ENCODE measurements at places on chromosomes 1 and 21. TPM values are rescaled to one million over a fixed set of nuclear protein-coding genes. Genes with fewer than 3 reads are reported as not detected.

Gene PAPPA2
- 2.9 TPM for total RNA-seq

Gene IFFO2
- 8.1 TPM for total RNA-seq

Gene TRAF3IP3
- 0.20 TPM for total RNA-seq

Gene GREM2
- total RNA-seq, result 3.0 TPM

Gene PROK1
- 9.6 TPM for total RNA-seq

Gene FAM167B
- total RNA-seq, result 0.53 TPM

Gene RHOU
- 122 TPM for total RNA-seq

Gene SRM
- total RNA-seq, result 28.6 TPM

Gene UBL4B
- total RNA-seq, result not detected

- H3K4me1 ChIP-seq, result no peaks in the 10 kb centered on the region
- H3K27ac ChIP-seq, result no peak overlapping the region
- no peak for DNase-seq
Observed at GRCh38 chr1:180528868-180529470, 26.6 kb upstream of the ACBD6 start.

GRCh38 chr1:62452951-62453350 lies 16.1 kb downstream of the USP1 start:
- no peak overlapping the region for H3K4me3 ChIP-seq
- H3K36me3 ChIP-seq, result no peaks in the 10 kb centered on the region
- no peak overlapping the region for H3K27ac ChIP-seq
- H3K4me1 ChIP-seq, result no peaks in the 10 kb centered on the region

DNA sequence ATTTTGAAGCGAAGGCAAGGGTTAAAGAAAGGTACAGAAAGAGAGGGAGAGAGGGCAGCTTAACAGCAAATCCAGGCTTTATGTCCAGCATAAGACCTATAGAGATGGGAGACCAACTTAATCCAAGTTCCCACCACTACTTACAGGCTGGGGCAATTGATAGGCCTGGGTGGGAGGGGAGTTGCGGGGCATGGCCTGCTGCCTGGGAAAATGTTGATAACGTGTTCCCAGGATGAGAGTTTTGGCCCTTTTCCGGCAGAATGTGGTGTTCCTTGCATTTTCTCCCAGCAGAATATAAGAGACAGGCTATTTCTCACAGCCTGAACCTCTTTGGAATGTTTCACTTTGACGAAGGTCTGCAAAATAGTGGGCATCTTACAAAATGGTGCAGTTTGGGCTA lies 34.9 kb upstream of the PLA2G5 start:
- H3K27me3 ChIP-seq, result no peaks in the 10 kb centered on the region
- no peak for DNase-seq
- H3K4me1 ChIP-seq, result no peaks in the 10 kb centered on the region
- H3K27ac ChIP-seq, result no peak overlapping the region

GRCh38 chr1:219188331-219188803 lies 14.7 kb downstream of the LYPLAL1 start:
- no peak overlapping the region for H3K4me3 ChIP-seq
- no peak overlapping the region for H3K27ac ChIP-seq
- peaks cover 8% of the 10 kb centered on the region for H3K4me1 ChIP-seq

DNA sequence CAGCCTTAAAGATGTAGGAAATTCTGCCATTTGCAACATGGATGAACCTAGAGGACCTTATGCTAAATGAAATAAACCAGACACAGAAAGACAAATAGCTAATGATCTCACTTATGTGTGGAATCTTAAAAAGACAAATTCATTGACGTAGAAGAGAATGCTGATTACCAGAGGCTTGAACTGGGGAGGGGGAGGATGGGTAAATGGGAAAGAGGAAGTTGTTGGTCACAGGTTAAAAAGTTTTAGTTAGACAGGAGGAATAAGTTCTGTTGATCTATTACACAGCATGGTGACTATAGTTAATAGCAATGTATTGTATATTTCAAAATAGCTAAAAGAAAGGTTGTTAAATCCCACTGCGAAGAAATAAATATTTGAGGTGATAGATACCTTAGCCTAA lies 62.8 kb downstream of the PKN2 start:
- no peaks in the 10 kb centered on the region for H3K4me1 ChIP-seq
- no peak for DNase-seq
- H3K36me3 ChIP-seq, result no peaks in the 10 kb centered on the region
- no peak overlapping the region for H3K4me3 ChIP-seq

- no peaks in the 10 kb centered on the region for H3K36me3 ChIP-seq
- no peak for DNase-seq
- H3K27ac ChIP-seq, result peak overlapping the region; percentile 100
- peaks cover 25% of the 10 kb centered on the region for H3K4me1 ChIP-seq
- no peaks in the 10 kb centered on the region for H3K27me3 ChIP-seq
Observed at GRCh38 chr1:29180497-29181412, 945 bp downstream of the SRSF4 start.

DNA sequence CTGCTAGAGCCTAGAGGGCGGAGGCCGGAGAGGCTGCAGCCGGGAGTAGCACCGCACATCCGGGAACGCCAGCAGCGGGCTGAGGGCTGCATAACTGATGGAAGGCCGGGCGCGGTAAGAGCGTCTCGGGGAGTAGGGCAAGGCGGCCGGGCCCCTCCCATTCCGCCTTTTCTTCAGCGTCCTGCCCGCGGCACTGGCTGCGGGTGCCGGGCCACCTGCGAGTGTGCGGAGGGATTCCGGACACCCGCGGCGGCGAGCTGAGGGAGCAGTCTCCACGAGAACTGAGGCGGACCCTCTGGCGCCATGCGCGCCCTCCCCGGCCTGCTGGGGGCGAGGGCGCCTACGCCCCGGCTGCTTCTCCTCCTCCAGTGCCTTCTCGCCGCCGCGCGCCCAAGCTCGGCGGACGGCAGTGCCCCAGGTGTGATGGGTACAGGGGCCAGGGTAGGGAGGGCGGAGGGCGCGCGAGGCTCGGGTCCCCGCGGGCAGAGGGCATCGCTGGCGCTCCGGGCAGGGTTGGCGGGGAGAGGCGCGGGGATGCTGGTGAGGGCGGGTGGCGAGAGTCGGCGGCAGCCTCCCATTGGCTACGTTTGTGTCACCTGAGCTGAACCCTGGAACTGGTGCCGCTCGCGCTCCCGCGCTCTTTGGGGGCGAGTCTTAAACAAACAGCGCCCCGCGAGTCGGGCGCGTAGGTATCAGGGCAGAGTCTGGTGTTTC lies 334.4 kb downstream of the SRGAP2C start:
- peaks cover 3% of the 10 kb centered on the region for H3K27me3 ChIP-seq
- peaks cover 2% of the 10 kb centered on the region for H3K4me1 ChIP-seq
- H3K27ac ChIP-seq, result no peak overlapping the region
- H3K4me3 ChIP-seq, result peak overlapping the region; percentile 72
- DNase-seq, result peak; percentile 63

DNA sequence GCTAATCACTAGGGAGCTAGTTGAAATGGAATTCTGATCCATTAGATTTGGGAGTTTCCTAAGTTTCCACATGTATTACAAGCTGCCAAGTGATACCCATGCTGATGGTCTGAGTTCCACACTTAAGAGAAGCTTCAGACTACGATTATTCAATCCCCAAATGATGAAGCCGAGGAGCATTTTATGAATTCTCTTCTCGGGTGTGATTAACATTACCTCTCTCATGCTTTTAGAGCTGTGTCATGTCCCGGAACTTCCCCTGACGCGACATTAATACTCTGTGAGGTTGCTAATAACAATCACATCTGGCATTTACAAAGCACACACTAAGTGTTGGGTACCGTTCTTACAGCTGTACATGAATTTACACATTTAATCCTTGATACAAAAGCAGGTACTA lies 63.0 kb downstream of the KCNJ15 start:
- H3K27me3 ChIP-seq, result no peaks in the 10 kb centered on the region
- no peaks in the 10 kb centered on the region for H3K36me3 ChIP-seq
- no peaks in the 10 kb centered on the region for H3K4me1 ChIP-seq
- no peak for DNase-seq
- no peak overlapping the region for H3K4me3 ChIP-seq

GRCh38 chr1:54498383-54499096 lies 49.5 kb upstream of the ACOT11 start:
- H3K4me3 ChIP-seq, result no peak overlapping the region
- H3K27me3 ChIP-seq, result no peaks in the 10 kb centered on the region
- H3K27ac ChIP-seq, result no peak overlapping the region
- no peak for DNase-seq
- H3K4me1 ChIP-seq, result no peaks in the 10 kb centered on the region
- H3K36me3 ChIP-seq, result no peaks in the 10 kb centered on the region

DNA sequence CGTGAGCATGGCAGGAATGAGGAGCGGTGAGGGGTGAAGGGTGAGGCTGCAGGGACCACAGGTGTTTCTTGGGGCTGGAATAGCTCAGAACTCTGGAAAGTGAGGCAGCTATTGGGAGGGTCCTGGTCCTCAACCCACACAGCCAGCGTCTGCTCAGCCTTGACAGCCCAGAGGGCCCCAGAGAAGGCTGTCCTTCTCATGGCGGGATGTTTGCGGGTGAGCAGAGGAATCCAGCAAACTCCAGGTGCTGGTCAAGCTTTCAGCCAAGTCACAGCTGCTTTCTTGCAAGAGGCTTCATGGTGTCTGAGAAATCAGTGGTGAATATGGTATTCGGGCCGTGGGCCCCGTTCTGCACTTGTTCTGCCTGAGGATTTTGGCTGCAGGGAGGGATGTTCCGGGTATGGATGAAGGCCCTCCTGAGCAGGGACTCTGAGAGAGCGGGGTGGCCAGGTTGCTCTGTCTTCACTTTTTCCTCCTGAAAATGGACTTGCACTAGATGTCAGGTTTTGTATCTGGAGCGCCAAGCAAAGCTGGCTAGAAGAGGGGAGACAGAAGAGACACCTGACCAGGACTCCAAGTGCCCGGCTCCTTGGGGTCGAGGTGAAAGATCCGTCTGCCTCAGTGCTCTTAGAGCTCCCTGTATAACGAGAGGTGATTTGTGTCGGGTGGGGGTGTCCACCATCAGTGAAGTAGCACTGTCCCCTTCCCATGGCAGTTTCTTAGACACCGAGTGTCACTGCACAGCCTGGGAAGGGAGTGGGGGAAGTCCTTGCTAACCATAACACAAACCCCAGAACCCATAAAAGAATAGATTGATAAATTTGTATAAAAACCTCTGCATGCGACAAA lies 139.9 kb downstream of the PEX14 start:
- no peaks in the 10 kb centered on the region for H3K27me3 ChIP-seq
- no peaks in the 10 kb centered on the region for H3K36me3 ChIP-seq
- no peak overlapping the region for H3K4me3 ChIP-seq
- no peaks in the 10 kb centered on the region for H3K4me1 ChIP-seq

- no peak overlapping the region for H3K27ac ChIP-seq
- no peaks in the 10 kb centered on the region for H3K36me3 ChIP-seq
- no peak for DNase-seq
- no peak overlapping the region for H3K4me3 ChIP-seq
Observed at GRCh38 chr1:229280037-229280828, 9.3 kb downstream of the RAB4A start.

GRCh38 chr1:62084310-62084890 lies 110.2 kb upstream of the L1TD1 start:
- no peaks in the 10 kb centered on the region for H3K4me1 ChIP-seq
- H3K4me3 ChIP-seq, result no peak overlapping the region
- no peak overlapping the region for H3K27ac ChIP-seq
- DNase-seq, result no peak
- H3K27me3 ChIP-seq, result no peaks in the 10 kb centered on the region

- no peaks in the 10 kb centered on the region for H3K36me3 ChIP-seq
- peaks cover 10% of the 10 kb centered on the region for H3K4me1 ChIP-seq
- DNase-seq, result no peak
- no peaks in the 10 kb centered on the region for H3K27me3 ChIP-seq
- no peak overlapping the region for H3K4me3 ChIP-seq
Observed at GRCh38 chr1:192577145-192578140, 1.9 kb downstream of the RGS1 start.

DNA sequence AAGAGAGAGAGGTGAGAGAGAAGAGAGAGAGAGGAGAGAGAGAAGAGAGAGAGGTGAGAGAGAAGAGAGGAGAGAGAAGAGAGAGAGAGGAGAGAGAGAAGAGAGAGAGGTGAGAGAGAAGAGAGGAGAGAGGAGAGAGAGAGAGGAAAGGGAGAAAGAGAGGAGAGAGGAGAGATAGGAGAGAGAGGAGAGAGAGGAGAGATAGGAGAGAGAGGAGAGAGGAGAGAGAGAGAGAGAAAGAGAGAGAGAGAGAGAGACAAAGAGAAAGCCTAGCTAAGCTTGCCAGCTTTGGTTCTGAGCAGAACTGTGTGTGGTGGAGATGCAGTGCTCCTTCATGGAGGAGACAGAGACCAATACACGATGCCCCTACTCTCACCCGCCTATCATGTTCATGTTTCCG lies 99.1 kb upstream of the KCNA3 start:
- no peak overlapping the region for H3K27ac ChIP-seq
- DNase-seq, result no peak
- no peak overlapping the region for H3K4me3 ChIP-seq
- H3K36me3 ChIP-seq, result no peaks in the 10 kb centered on the region
- H3K27me3 ChIP-seq, result peaks cover 4% of the 10 kb centered on the region
- H3K4me1 ChIP-seq, result no peaks in the 10 kb centered on the region

DNA sequence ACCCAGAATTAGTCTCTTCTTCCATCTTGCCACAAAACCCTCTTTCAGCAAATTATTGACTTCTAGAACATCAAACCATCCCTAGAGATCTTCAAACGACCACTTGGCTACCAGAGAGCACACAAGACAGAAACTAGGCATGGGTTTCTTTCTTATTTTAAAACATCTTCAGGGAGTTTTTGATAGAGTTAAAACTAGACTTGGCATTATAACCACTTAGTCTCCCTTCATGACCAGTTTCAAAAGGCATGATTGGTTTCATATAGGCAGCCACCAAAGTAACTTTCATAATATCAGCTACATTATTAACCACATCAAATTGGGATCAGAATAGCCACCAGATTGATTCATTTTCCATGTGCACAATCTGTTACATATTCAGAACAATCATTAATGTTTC lies 368.4 kb upstream of the GREM2 start:
- H3K27ac ChIP-seq, result no peak overlapping the region
- no peak overlapping the region for H3K4me3 ChIP-seq
- H3K36me3 ChIP-seq, result no peaks in the 10 kb centered on the region
- no peaks in the 10 kb centered on the region for H3K4me1 ChIP-seq
- DNase-seq, result no peak
- H3K27me3 ChIP-seq, result no peaks in the 10 kb centered on the region

GRCh38 chr1:88595355-88596002 lies 88.6 kb upstream of the PKN2 start:
- H3K27me3 ChIP-seq, result no peaks in the 10 kb centered on the region
- H3K27ac ChIP-seq, result no peak overlapping the region
- peak; percentile 27 for DNase-seq
- H3K4me3 ChIP-seq, result no peak overlapping the region

DNA sequence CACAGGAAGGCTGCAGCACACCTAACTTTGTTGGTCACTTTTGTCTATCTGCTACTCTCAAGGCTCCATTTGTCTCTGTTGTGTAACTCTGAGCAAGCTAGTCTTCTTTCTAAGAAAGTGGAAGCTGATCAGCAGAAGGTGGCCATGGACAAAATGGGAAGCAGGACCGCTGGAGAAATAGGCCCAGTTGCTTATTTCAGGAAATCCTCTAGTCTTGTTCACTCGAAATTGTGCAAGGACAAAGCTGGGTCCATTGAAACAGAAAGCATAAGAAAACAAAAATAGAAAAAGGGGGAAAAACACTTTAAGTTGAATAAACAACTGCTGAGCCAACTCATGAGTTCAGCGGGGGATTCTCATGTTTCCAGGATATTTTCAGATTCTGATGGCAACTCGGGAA lies 150.1 kb downstream of the PBX1 start:
- no peak overlapping the region for H3K27ac ChIP-seq
- DNase-seq, result no peak
- no peaks in the 10 kb centered on the region for H3K27me3 ChIP-seq
- no peaks in the 10 kb centered on the region for H3K36me3 ChIP-seq

GRCh38 chr1:222061711-222062359 lies 319.9 kb upstream of the DUSP10 start:
- no peaks in the 10 kb centered on the region for H3K4me1 ChIP-seq
- H3K36me3 ChIP-seq, result no peaks in the 10 kb centered on the region
- no peak overlapping the region for H3K4me3 ChIP-seq

GRCh38 chr1:235291599-235292091 lies 36.3 kb downstream of the ARID4B start:
- H3K27ac ChIP-seq, result no peak overlapping the region
- no peaks in the 10 kb centered on the region for H3K4me1 ChIP-seq
- H3K27me3 ChIP-seq, result no peaks in the 10 kb centered on the region
- no peak overlapping the region for H3K4me3 ChIP-seq
- no peak for DNase-seq
